Suprapubic skin (tissue), 4 donors: ENCODE measurements at places on chromosomes 11 and 22.

DNA sequence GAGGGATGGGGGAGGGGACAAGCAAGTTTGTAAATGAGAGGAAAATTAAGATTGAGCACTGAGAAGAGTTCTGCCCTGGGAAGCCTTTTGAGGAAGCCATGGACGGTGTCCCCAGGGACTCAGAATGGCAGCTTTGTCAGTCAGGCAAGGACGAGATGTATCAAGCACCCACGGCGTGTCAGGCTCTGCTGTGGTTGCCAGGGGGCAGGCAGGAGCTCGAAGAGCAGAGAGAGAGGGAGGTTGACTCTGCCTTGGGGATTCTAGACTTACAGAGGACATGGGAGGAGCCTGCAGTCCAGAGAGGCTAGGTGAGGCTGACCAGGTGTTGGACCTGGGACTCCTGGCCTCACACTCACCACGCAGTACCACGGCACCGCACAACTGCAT is 29.1 kb upstream of the SYT7 start:
- DNase-seq, result no peak

- no peak for DNase-seq
These were observed 6.8 kb upstream of the SMCO4 start for GRCh38 chr11:93549976-93550375.

GRCh38 chr11:127143251-127143650 is 142.7 kb upstream of the KIRREL3 start:
- DNase-seq, result no peak

DNA sequence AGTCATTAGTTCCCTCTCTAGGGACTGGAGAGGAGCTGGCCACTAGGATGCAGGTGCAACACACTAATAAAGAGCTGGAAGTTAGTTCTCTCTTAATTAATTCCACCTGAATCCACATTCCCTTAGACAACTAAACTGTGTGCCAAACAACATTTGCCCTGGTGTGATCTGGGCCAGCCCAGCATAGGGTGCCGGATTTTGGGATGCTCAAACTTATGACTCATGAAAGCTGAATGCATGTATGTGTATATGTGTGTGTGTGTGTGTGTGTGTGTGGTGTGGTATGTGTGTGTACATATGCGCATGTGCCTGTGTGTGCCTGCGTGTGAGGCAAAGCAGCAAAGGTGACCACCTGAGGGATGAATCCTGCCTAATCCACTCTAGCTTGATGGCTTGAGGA is 110.7 kb downstream of the EHF start:
- no peak for DNase-seq

GRCh38 chr11:15923183-15923582 is 433.2 kb downstream of the SOX6 start:
- DNase-seq, result no peak
